NCI-H1092 (cell line): ENCODE measurements at places on chromosomes 6 and 20.

DNA sequence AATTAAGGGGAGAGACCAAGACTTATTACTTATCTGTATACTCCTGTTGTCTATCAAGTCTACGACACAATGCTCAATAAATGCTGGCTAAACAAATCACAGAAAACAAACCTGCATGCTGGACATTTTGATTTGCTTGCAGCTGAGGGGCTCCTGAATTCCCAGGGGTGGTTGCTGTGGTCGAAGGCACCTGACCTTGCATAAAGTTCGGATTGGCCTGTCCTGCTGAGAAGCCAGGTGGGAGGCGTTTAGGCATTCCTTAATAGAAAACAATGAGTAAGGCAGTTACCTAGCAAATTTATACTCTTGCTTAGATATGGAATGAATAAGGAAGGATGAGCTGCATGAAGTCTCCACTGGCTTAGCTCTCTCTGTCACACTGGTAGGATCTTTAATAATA, 50.5 kb downstream of the TP53INP2 start:
- DNase-seq = no peak

DNA sequence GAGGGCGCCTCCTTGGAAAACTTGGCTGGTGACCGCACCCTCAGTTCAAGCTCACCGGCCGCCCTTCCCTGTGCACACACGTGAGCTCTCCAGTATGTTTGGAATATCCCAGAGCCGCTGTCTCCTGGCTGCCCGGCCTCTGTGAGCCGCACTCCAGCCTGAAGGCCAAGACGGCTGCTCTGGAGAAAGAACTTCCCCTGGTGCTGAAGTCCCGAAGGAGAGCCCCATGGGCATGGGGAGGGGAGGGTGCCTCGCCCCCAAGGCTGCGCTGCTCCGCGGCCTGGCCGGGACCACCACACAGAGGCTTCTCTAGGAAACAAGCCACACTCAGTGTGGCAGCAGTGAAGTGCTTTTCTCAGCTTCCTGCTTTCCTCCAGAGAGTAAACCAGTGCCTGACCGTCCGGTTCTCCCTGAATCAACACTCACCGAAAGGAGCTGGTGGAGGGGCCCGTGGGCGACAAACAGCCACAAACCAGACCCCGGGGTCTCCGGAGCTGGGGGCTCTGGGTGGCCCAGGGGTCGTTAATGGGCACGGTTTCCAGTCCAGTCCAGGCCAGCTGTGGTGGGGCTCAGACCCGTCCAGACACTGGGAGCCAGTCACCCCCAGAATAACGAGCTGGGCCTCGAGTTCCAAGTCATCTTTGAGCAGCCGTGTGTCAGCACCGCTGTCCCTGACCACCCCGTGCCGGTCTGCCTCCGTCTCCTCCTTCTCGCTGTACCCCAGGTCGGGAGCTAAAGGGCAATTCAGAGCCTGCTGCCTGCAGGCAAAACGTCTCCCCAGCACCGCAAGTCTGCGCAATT, 87.4 kb upstream of the BHLHE23 start:
- no peak for DNase-seq

DNA sequence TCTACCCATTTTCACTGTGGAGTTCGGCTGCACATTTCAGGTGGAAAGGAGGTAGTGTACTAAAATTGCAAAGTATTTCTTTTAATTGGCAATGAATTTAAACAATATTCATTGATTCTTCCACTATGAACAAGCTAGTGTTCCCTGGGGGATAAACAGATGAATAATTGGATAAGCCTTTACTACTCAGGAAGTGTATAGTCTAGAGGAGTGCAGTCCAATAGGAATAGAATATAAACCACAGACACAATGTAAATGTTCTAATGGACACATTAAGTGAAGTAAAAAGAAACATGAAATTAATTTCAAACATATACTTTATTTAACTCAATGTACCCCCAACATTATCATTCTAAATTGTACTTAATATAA, 28.7 kb downstream of the SGK1 start:
- no peak for DNase-seq

- DNase-seq = no peak
Measured at GRCh38 chr6:37554480-37554819, 54.8 kb upstream of the CCDC167 start.

DNA sequence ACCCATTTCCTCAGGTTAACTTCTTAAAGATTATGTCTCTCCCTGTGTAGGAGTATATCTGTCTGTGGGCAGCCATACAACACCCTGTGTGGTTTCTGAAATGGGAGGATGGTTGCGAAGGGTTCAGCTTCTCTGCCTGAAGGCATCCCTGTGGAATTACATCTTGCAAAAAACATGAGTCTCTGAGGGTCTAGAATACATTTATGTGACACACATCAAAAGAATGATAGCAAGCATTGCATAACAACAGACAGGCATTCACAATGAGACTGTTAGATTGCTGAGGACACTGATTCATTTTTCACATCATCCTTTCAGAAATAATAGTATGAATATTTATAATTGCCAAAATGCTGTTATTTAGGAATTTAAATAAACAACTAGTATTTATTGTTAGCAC, 670.9 kb downstream of the HTR1B start:
- no peak for DNase-seq

- no peak for DNase-seq
Measured at GRCh38 chr6:134683783-134684422, 266.0 kb downstream of the ALDH8A1 start.

DNA sequence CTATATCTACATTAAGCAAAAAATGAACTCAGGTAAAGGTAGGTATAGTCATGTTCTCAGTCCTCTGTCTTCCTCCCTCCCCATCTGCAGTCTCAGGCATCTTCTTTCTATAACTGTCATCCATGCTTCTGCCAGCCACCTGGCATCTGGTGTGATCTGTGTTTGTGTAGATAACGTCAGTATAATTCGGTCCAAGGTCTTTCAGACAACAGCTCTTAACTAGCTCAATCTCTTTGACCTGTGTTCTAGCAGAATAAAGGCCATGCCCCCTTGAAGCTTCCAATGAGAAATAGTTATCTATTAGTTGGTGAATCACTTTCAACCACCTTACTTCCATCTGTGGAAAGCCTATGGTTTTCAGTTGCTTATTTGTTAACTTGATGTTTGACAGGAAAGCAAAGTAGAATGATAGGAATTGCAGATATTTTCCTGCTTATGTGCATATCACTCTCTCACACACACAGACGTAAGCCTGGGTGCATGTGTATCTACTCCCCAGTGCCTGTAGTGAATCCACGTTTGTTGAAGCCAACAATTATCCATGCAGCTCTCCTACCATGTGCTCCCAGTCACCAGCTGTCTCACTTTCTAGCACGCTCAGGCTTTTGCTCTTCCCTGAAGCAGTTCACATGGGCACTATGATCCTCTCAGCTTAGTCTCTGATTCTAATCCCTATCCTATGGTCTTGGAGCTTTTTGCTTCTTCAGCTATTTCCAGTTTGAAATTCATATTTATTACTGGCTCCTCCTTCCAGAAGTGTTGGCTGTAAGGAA, 433.7 kb upstream of the MANEA start:
- no peak for DNase-seq

GRCh38 chr6:149049230-149049629, 268.3 kb upstream of the TAB2 start:
- DNase-seq = no peak

DNA sequence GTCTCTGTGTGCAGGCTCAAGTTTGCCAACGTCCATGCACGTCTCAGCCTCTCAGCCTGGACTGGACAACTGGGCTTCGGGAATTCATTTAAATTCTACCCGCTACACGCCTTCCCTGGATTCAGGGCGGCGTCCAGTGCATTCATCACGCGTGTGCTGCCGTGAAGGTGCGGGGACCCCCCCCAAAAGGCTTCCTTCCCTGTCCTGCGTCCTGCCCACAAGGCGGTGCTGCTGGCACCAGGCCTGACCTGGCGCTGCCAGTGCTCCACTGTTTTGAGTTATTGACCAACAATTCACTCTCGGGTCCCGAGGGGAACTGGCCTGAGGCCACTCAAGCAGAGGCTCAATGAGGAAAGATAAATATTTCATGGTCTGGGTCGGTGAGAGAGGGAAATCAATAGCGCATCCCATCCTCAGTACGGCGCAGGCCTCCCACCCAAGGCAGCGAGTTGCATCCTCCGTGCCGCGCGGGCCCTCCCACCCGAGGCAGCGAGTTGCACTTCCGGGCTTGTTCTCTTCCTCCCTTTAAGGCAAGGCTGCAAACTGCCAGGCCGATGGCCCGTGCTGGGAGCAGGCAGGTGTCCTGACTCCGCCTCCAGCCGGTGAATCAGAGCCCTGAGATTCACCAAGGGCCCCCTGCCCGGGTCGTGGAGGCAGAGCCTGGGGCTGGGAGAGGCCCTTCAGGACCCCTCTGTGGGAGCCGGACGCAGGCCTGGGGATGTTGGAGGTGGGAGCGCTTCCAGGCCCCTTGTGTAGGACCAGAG, 22.8 kb upstream of the BHLHE23 start:
- no peak for DNase-seq

DNA sequence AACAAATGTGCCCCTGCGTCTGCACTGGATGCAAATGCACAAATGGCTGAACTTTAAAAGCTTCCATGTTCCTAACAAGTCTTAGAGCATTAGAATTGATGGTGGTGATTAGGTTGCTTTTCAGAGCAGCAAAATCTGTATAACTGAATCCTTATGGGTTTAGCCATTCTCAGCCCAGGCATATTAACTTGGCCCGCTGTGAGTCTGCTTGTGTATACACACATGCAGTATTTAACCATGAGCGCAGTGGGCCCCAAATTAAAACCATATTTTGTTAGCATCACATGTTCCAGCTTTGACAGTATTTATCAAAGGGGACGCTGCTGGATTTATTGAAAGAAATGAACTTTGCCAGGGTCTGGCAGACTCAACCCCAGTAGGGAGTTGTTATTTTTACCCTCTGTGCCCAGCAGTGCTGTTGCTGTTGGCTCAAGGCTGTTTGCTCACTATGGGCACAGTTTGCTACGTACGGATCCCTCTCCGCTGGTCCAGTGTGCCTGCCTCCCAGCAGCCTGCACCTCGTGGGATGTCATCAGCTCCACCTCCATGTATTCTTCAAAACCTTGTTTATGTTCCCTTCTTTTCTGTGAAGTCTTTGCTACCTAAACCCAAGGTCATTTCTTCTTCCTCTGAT, 144.7 kb downstream of the QRSL1 start:
- no peak for DNase-seq

DNA sequence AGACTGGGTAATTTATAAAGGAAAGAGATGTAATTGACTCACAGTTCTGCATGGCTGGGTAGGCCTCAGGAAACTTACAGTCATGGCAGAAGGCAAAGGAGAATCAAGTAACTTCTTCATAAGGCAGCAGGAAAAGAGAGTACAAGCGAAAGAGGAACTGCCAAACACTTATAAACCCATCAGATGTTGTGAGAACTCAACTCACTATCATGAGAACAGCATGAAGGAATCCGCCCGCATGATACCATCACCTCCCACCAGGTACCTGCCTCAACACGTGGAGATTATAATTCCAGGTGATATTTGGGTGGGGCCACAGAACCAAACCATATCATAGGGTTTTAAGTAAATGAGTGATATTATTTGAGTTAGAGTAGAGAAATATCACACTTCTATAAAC, 189.3 kb downstream of the TSHZ2 start:
- DNase-seq = no peak

DNA sequence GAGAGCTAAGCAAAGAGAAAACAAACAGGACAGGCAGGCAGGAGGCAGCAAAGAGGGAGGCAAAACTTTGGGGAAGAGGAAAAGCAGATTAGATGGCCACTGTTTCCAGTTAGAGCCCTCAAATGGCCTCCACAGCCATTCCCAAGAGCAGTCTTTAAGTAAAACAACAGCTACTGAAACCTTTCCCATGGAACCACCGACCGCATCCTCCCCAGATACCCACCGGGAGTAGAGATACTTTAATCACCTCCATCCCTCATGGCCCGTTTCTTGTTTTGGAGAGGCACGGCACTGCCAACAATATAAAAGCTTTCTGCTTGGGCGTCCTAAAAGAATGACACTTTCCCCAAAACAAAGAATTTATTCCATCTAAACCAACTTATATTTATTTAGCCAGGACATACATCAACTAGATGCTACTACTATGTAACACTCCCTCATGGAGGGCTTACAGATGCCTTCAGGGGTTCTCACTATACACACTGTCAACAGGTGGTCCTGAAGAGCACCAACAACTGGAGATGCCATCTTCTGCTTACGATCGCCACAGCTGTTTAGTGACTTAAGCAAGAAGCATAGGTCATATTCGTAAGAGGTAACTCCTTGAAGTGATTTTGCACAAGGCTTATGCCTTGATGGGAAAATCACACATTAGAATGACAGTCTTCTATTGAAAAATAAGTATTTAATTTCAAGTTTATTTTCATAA, 43.4 kb downstream of the CNKSR3 start:
- DNase-seq = no peak

GRCh38 chr6:95687839-95688238, 110.5 kb downstream of the MANEA start:
- DNase-seq = no peak

GRCh38 chr6:163643866-163644265, 229.3 kb downstream of the QKI start:
- no peak for DNase-seq

- no peak for DNase-seq
Measured at GRCh38 chr20:39778431-39778830, 816.3 kb downstream of the DHX35 start.

- no peak for DNase-seq
Measured at GRCh38 chr6:109311471-109311870, 70.8 kb downstream of the CD164 start.

DNA sequence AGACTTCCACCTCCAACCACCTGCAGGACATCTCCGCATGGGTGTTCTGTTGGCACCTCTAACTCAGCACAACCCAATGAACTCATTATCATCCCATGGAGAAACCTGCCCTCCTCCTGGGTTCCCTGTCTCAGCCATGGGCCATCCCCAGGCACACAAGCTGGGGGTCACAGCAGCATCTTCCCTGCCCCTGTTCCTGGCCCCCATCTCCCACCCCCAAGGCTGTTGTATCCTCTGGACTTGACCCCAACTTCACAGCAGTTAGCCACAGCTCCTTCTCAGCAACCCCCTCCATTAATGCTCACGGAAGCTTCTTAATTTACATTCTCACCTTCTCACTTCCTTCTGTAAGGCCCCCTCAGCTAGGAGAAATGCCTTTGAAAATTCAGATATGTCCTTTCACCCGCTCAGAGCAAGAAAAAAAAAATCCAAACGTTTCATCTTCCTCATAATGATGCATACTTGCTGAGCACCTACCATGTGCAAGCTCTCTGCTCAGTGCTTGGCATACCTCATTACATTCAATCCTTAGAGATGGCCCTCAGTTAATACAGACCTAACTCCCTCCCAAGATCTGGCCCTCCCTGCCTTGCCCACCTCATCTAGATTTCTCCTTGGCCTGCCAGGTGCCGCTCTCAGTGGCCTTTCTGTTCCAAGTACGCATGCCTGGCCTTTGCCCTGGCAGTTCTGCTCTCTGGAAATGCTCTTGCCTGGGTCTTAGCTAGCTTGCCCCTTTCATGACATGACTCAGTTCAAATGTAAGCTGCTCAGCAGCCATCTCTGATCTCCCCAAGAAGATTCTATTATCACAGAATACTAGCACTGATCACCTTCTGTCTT, 2.5 kb upstream of the NELFCD start:
- DNase-seq = no peak
